Heart right ventricle (tissue), 16 donors: ENCODE measurements at places on chromosomes 2 and 18. TPM values are rescaled to one million over a fixed set of nuclear protein-coding genes. Genes with fewer than 3 reads are reported as not detected.

GRCh38 chr2:227796045-227796711, 17.5 kb upstream of the CCL20 start:
- H3K4me3 ChIP-seq: no peak overlapping the region
- H3K27me3 ChIP-seq: no peaks in the 10 kb centered on the region
- DNase-seq: no peak
- H3K36me3 ChIP-seq: no peaks in the 10 kb centered on the region
- no peaks in the 10 kb centered on the region for H3K4me1 ChIP-seq

DNA sequence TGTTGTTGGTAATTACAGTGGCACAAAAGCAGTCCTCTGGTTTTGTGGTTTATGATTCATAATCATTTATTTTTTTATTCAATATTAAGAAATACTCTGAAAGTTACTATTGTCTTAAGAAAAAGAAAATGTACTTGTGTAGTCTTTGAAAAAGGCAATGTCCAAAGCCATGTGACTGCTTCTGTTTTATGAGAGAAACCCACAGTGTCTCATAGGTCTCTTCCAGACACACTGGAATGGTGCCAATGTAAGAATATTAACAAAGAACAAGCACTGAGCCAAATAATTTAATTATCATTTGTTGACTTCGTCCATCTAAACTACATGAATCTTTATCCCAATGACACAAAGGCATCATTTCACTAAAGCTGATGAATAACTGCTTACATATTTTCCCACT, 62.5 kb downstream of the RPRM start:
- no peaks in the 10 kb centered on the region for H3K36me3 ChIP-seq
- no peak overlapping the region for H3K4me3 ChIP-seq
- DNase-seq: no peak
- no peaks in the 10 kb centered on the region for H3K4me1 ChIP-seq

GRCh38 chr2:62036761-62037250, 131.3 kb downstream of the COMMD1 start:
- no peaks in the 10 kb centered on the region for H3K27me3 ChIP-seq
- no peak for DNase-seq
- no peaks in the 10 kb centered on the region for H3K36me3 ChIP-seq
- no peak overlapping the region for H3K27ac ChIP-seq
- no peaks in the 10 kb centered on the region for H3K4me1 ChIP-seq

- no peak for DNase-seq
- no peak overlapping the region for H3K4me3 ChIP-seq
- H3K4me1 ChIP-seq: peaks cover 12% of the 10 kb centered on the region
- no peaks in the 10 kb centered on the region for H3K27me3 ChIP-seq
- H3K36me3 ChIP-seq: peaks cover 51% of the 10 kb centered on the region
- peak overlapping the region; percentile 96 for H3K27ac ChIP-seq
Measured at GRCh38 chr18:35242426-35242825, 1.6 kb downstream of the ZNF397 start.

GRCh38 chr18:2197946-2198345, 373.4 kb downstream of the METTL4 start:
- no peaks in the 10 kb centered on the region for H3K36me3 ChIP-seq
- H3K27me3 ChIP-seq: no peaks in the 10 kb centered on the region
- H3K4me3 ChIP-seq: no peak overlapping the region
- DNase-seq: no peak
- no peaks in the 10 kb centered on the region for H3K4me1 ChIP-seq
- H3K27ac ChIP-seq: no peak overlapping the region

DNA sequence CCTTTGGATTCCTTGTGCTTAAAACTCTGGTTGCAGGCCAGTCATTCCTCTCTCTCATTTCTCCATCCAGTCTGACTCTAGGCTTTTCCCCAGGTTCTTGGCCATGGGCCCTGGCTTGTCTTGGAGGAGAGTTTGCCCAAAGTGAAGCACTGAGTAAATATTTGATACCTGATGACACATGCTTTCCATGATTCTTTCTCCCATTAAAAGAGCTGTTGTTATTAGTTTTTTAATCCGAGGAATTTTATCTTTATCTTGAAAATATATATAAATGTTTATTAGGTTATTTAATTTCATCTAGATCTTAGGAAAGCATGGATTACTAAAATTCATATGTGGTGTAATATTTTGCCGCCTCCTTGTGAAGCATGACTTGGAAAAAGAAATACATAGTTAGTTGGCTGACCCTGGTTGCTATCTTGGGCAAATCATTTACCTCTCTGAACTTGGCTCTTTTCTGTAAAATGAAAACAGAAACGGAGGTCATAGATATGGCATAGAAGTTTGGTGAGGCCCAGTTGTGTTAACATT, 650.1 kb downstream of the SLC4A3 start:
- no peak overlapping the region for H3K27ac ChIP-seq
- H3K36me3 ChIP-seq: no peaks in the 10 kb centered on the region
- H3K27me3 ChIP-seq: no peaks in the 10 kb centered on the region
- no peak overlapping the region for H3K4me3 ChIP-seq
- DNase-seq: peak; percentile 11

GRCh38 chr2:8636041-8636491, 45.8 kb upstream of the ID2 start:
- no peak overlapping the region for H3K27ac ChIP-seq
- peaks cover 8% of the 10 kb centered on the region for H3K4me1 ChIP-seq
- no peak overlapping the region for H3K4me3 ChIP-seq
- H3K27me3 ChIP-seq: no peaks in the 10 kb centered on the region
- no peaks in the 10 kb centered on the region for H3K36me3 ChIP-seq

- no peaks in the 10 kb centered on the region for H3K4me1 ChIP-seq
- no peak overlapping the region for H3K27ac ChIP-seq
- no peaks in the 10 kb centered on the region for H3K27me3 ChIP-seq
- H3K36me3 ChIP-seq: no peaks in the 10 kb centered on the region
- no peak overlapping the region for H3K4me3 ChIP-seq
Measured at GRCh38 chr2:193502363-193503035, 1307.8 kb upstream of the TMEFF2 start.

DNA sequence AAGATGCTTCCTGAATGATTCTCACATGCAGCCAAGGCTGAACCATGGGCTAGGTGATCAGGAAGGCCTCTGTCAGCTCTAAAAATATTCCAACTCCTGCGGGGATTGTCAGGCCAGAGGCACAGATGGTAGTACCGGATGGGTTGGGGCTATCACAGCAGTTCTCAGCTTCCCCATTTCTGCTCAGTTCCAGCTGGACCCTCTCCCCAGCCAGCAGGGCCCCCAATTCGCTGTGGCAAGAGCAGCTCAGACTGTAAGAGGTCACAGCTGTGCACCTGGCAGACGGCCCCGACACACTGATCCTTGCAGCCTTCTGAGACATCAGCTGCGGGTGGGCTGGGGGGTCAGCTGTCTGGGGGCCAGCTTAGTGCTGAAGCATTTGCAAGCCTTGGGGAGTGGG, 43.6 kb upstream of the TCF7L1 start:
- H3K36me3 ChIP-seq: no peaks in the 10 kb centered on the region
- no peak overlapping the region for H3K27ac ChIP-seq
- DNase-seq: no peak

DNA sequence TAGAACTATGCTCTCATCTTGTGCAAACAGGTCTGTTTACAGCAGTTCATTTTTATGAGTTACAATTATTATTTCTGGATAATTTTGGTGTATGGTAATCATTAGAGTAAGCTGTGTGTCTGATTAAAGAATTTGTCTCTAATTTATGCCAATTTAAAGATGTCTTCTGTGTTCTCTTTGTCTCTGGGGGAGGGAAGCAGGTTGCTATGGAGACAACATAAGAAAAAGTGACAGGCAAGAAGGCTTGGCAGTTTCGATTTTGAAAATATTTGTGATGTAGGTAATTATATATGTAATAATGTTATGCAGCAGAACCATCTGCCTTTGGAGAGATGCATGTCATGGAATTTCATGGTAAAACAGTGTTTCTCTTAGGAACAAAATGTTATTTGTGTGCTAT, 78.2 kb downstream of the SH3RF3 start:
- no peaks in the 10 kb centered on the region for H3K27me3 ChIP-seq
- no peak overlapping the region for H3K27ac ChIP-seq
- DNase-seq: no peak
- no peak overlapping the region for H3K4me3 ChIP-seq

- H3K27ac ChIP-seq: no peak overlapping the region
- no peaks in the 10 kb centered on the region for H3K36me3 ChIP-seq
- no peak for DNase-seq
- H3K4me3 ChIP-seq: no peak overlapping the region
Measured at GRCh38 chr2:126429103-126429502, 226.9 kb upstream of the GYPC start.

GRCh38 chr2:67268797-67269196, 128.3 kb upstream of the ETAA1 start:
- no peak for DNase-seq
- H3K36me3 ChIP-seq: no peaks in the 10 kb centered on the region
- H3K4me3 ChIP-seq: no peak overlapping the region
- H3K27ac ChIP-seq: no peak overlapping the region

- H3K4me1 ChIP-seq: peaks cover 4% of the 10 kb centered on the region
- H3K36me3 ChIP-seq: no peaks in the 10 kb centered on the region
- H3K27me3 ChIP-seq: no peaks in the 10 kb centered on the region
- no peak for DNase-seq
- no peak overlapping the region for H3K4me3 ChIP-seq
Measured at GRCh38 chr2:54476852-54477251, 20.7 kb downstream of the SPTBN1 start.

- H3K4me3 ChIP-seq: no peak overlapping the region
- no peak for DNase-seq
- no peaks in the 10 kb centered on the region for H3K4me1 ChIP-seq
- H3K27ac ChIP-seq: no peak overlapping the region
Measured at GRCh38 chr2:44495544-44495943, 133.8 kb downstream of the CAMKMT start.

- no peak overlapping the region for H3K4me3 ChIP-seq
- no peaks in the 10 kb centered on the region for H3K27me3 ChIP-seq
- H3K27ac ChIP-seq: no peak overlapping the region
Measured at GRCh38 chr2:59804732-59805131, 748.7 kb downstream of the BCL11A start.

DNA sequence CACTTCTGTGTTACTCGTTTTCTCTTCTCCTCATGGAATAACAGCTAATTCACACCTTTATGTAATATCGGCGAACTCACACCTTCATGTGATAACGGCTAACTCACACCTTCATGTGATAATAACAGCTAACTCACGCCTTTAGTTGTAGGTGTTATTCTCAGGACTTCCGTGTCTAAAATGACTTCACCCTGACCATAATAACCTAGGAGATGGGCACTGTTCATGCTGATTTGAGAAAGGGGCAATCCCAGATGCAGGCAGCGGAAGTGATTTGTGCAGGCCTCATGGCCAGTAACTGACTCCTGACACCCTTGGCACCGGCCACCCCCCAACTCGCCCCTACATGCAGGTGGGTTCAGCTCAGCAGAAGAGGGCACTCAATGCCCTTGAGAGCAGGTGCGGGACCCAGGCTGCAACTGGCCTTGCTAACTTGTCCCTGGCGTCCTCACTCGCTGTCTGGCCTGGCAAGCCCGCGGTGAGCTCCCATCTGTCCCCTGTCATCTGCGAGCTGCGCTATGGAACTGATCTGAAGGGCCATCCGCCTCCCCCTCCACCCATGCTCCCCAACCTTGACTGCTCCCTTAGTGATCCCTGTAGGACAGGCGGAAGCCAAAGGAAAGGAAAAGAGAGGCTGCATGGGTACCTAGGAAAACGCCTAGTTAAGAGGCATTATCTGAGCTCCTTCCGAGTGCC, 42.6 kb upstream of the MTCL1 start:
- no peak overlapping the region for H3K27ac ChIP-seq
- no peak overlapping the region for H3K4me3 ChIP-seq
- H3K36me3 ChIP-seq: no peaks in the 10 kb centered on the region
- no peaks in the 10 kb centered on the region for H3K4me1 ChIP-seq
- H3K27me3 ChIP-seq: peaks cover 17% of the 10 kb centered on the region

GRCh38 chr18:49638209-49638785, 76.4 kb downstream of the LIPG start:
- no peaks in the 10 kb centered on the region for H3K27me3 ChIP-seq
- no peak overlapping the region for H3K27ac ChIP-seq
- no peak for DNase-seq
- no peaks in the 10 kb centered on the region for H3K4me1 ChIP-seq

GRCh38 chr2:232525791-232526371, at the start of gene CHRND:
Gene CHRND (plus strand): TSS chr2:232526160. CDS start chr2:232526216, 56 bp downstream.
- H3K27me3 ChIP-seq: peaks cover 50% of the 10 kb centered on the region
- no peak within 1 kb of the TSS for H3K27ac ChIP-seq
- no peak within 1 kb of the TSS for H3K4me3 ChIP-seq

GRCh38 chr18:54217624-54218023, 6.8 kb downstream of the MBD2 start:
- no peak overlapping the region for H3K27ac ChIP-seq
- no peak for DNase-seq
- no peaks in the 10 kb centered on the region for H3K36me3 ChIP-seq
- peaks cover 16% of the 10 kb centered on the region for H3K4me1 ChIP-seq

GRCh38 chr2:107020392-107020791, 134.4 kb upstream of the ST6GAL2 start:
- no peak overlapping the region for H3K4me3 ChIP-seq
- no peaks in the 10 kb centered on the region for H3K27me3 ChIP-seq
- DNase-seq: no peak
- no peaks in the 10 kb centered on the region for H3K4me1 ChIP-seq
- no peak overlapping the region for H3K27ac ChIP-seq
- no peaks in the 10 kb centered on the region for H3K36me3 ChIP-seq

DNA sequence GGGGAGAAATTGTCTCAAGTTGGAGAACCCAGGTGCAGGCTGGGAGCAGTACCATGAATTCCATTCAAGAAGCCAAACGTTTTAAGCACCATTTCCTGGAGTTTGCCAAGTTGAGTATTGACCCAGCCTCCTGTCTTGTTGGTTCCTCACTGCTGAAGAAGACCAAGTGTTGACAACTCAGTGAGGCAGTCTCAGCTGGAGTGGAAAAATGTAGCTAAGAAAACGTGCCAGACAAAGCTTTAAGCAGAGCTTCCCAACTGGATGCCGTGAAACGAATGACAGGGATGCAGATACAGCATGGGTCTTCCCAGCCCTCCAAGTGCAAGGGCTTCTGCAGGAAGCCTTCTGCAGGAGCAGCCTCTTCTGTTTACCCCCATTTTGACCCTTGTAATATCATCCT, 778 bp upstream of the INPP1 start:
- H3K4me3 ChIP-seq: peak overlapping the region; percentile 79
- no peaks in the 10 kb centered on the region for H3K36me3 ChIP-seq
- no peaks in the 10 kb centered on the region for H3K27me3 ChIP-seq

DNA sequence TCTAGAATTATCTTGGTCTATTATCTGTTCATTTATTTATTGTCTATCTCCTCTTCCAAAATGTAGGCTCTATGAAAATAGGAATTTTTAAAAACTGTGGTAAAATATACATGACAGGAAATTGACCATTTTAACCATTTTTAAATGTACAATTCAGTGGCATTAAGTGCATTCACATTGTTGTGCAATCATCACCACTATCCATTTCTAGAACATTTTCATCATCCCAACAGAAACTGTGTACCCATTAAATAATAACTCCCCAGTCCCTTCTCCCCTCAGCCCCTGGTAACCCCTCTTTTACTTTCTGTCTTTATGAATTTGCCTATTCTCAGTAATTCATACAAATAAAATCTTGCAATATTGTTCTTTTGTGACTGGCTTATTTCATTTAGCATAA, 71.1 kb upstream of the LCLAT1 start:
- no peaks in the 10 kb centered on the region for H3K4me1 ChIP-seq
- no peaks in the 10 kb centered on the region for H3K27me3 ChIP-seq
- H3K36me3 ChIP-seq: no peaks in the 10 kb centered on the region

GRCh38 chr18:25144820-25145219, 207.1 kb downstream of the ZNF521 start:
- DNase-seq: no peak
- H3K36me3 ChIP-seq: no peaks in the 10 kb centered on the region
- H3K27me3 ChIP-seq: no peaks in the 10 kb centered on the region
- H3K27ac ChIP-seq: no peak overlapping the region
- H3K4me3 ChIP-seq: no peak overlapping the region

The CHRND gene
- not detected for total RNA-seq

The SNORC gene
- total RNA-seq: 1.7 TPM

The RAX gene
- total RNA-seq: not detected

The MEP1B gene
- 0.17 TPM for total RNA-seq

The SLC5A6 gene
- total RNA-seq: 6.9 TPM

The LRP2 gene
- total RNA-seq: not detected

The TUBA3D gene
- 6.2 TPM for total RNA-seq

The DRC1 gene
- not detected for total RNA-seq
